Stimulated activated CD8-positive, alpha-beta memory T cell treated with anti-CD3 and anti-CD28 coated beads, Interleukin-4, amount 100 ng/mL, for 1 hour (primary cell): ENCODE measurements at places on chromosomes 5 and 9.

DNA sequence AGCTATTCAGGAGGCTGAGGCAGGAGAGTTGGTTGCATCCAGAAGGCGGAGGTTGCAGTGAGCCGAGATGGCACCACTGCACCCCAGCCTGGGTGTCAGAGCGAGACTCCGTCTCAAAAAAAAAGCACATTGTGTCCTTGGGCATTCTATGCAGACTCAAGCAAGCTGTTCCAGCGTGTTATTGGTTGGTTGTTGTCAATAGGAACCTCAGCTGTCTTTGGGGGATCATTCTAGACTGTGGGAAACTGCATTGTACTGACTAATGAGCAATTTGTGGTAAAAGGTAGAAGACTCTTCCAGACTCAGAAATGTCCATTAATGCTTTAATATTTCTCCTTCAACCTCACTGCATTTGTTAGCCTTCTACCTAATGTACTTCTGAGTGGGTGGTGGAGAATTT is 379.5 kb upstream of the GRAMD2B start:
- DNase-seq: no peak

DNA sequence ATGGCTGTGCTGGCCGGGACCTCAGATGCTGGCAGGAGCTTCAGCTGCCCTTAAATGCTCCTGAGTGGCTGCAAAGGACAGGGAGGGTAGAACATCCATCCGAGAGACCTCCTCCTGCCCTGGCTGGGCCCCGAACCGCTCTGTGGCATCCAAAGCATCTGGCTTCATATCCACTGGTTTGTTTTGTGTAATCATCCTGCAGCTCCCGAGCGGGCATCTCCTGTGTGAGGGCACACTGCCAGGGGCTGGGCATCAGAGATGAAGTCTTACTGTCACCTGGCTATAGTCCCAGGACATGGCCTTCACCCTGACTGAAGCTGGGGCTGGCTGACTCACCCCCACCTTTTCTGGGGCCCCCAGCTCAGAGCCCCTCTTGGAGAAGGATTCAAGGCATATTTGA is 18.5 kb upstream of the NTNG2 start:
- no peak for DNase-seq

DNA sequence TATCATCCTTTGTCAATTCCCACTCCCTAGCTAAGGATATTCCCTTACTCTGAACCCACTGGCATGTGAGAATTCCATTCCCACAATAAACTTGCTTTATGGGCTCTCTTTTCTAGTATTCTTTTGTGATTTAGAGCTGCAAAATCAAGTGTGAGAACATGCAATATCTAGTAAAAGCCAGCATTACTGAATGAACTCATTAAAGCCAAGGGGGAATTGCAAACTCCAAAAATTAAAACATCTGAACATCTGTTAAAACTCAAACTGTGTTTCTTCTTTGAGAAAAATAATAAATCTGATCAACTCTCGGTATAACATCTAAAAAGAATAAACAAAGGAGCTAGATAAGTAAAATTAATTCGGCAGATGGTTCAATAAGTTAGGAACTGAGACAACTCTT is 53.1 kb upstream of the MPDZ start:
- DNase-seq: no peak

- DNase-seq: no peak
Observed at GRCh38 chr5:165602529-165602928, 2097.1 kb downstream of the MAT2B start.

GRCh38 chr5:106174903-106175302 is 1495.8 kb downstream of the EFNA5 start:
- no peak for DNase-seq

GRCh38 chr9:90299968-90300367 is 342.7 kb downstream of the DIRAS2 start:
- no peak for DNase-seq

DNA sequence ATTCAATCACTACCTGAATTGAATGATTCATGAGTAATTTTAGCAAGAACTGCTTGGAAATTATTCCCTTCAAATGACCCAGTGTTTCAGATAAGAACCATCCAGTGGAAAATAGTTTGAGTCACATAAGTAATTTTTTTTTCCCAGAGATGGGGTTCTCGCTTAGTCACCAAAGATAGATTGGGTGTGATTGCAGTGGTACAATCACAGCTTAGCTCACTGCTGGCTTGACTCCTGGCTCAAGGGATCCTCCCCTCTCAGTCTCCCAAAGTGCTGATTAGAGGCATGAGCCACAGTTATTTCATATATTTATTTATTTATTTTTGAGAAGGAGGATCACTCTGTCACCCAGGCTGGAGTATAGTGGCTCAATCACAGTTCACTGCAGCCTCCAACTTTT is 574.5 kb upstream of the ARRDC3 start:
- no peak for DNase-seq

DNA sequence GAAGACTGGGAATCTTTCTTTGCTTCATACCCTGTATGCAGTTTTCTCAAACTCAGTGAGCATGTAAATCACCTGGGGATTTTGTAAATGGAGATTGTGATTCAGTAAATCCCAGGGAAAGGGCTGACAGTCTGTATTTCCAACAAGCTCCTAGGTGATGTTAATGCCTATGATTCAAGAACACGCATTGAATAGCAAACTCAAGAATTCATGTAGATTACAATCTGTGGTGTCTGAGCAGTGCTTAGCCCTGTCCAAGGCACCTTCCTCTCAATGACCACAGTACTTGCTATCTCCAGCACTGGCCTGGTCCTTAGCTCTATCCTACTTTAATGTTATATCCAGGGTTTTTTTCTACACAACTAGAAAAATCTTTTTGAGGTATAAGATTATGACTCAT is 721.4 kb upstream of the MEF2C start:
- no peak for DNase-seq

- DNase-seq: no peak
Observed at GRCh38 chr5:122323738-122324137, 11.7 kb downstream of the SNCAIP start.

DNA sequence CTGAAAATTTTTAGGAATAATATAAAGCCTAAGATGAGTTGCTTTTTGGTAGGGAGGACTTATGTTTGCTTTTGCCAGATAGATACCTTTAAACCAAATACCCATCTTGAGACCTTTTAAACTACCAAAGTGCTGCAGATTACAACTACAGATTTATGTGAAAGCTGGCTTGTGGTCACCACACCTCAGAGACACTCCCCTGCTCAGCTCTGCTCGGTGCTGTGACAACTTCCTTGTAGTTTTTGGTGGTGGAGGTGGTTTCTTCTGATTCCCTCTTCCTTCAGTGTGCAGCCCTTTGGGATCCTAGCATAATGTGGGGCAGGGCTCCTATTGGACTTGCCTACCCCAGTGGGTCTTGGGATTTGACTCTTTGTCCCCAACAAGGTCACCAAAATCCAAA is 29.2 kb downstream of the GARNL3 start:
- no peak for DNase-seq

GRCh38 chr5:35035271-35035670 is 12.5 kb downstream of the AGXT2 start:
- no peak for DNase-seq

DNA sequence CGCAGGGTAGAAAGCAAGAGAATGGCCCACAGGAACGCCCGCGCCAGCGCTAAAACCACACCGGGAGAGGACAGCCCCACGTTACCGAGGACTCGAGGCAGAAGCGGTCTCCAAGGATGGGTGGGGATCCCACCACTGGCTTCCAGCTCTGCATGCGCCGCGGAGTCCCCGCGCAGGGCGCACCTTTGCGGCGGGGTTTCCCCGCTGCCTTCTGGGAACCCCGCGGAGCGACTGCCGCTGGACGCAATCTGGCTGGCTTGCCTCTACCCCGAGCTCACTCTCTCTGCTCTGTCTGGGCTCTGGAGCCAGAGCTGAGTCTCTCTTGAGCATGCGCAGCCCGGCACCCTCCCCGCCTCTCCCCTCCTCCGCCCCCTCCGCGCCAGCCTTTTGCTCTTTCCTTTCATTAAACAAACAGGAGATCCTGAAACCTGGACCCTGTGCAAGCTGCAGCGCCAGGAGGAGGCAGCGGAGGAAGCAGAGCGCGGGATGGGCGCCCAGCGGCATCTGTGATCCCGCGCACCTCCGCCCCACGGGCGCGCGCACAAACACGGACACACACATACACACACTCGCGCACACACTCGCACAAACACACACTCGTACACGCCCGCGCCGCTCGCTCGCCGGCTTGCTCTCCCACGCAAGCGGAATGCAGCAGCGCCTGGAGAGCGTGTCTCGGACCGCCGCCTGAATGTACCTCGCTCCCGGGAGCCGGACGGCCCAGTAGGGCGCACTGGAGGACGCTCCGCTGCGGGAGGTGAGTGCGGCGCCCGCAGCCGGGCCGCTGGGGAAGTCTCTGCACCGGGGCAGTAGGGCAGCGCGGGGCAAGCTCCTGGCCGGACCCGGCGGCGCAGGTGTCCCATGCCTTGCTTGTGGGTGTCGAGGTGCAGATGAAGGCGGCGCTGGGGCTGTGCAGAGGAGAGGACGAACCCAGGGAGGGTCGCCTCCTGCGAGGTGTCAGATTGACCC is at the start of gene PLPPR1:
PLPPR1 (plus strand) TSS at position 382 of the 969 bp plus-strand sequence.
- no peak for DNase-seq

- no peak for DNase-seq
Observed at GRCh38 chr5:60357302-60357701, 342.7 kb downstream of the DEPDC1B start.

GRCh38 chr9:21294904-21295538 is 10.1 kb downstream of the IFNA5 start:
- DNase-seq: no peak

GRCh38 chr5:67416133-67416937 is 219.7 kb upstream of the CD180 start:
- no peak for DNase-seq

DNA sequence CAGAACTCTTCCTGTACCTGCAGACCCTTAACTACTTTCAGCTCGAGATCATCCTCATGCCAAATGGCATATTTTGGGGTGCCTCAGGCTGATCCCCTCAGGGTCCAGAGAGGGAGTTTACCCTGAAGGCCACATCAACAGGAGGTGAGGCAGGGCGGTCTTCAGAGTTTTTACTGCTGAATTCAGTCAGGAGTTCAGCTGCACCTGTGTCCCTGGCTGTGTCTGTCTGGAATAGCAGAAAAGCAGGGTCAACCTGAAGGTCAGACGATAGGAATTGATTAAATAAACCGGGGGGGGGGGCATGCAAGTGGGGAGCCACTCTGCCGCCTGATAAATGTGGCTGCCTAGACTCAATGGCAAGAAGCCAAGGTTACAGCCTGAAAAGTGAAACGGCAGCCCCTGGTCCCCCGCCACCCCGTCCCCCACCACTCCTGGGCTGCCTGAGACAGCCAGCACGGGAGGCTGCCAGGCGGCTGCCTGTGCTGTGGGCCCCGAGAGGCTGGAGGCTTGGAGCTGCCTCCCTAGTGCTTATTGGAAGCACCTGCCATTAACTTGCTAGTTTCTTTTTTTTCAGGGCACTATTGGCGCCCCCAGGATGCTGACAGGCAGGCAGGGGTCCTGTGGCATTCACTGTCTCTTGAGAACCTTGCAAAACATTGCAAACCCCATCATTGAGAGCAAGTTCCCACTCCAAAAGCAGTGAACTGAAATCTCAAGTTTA is 182.7 kb upstream of the PPP1R26 start:
- no peak for DNase-seq

- DNase-seq: no peak
Observed at GRCh38 chr5:58965677-58966414, 383.0 kb downstream of the RAB3C start.

- DNase-seq: no peak
Observed at GRCh38 chr9:38390851-38391250, 1.7 kb upstream of the ALDH1B1 start.

- DNase-seq: no peak
Observed at GRCh38 chr9:114027159-114027862, 50.8 kb downstream of the AMBP start.

- no peak for DNase-seq
Observed at GRCh38 chr9:121216271-121216805, 14.7 kb upstream of the RAB14 start.

- no peak for DNase-seq
Observed at GRCh38 chr5:127665641-127666040, 16.8 kb downstream of the CTXN3 start.

DNA sequence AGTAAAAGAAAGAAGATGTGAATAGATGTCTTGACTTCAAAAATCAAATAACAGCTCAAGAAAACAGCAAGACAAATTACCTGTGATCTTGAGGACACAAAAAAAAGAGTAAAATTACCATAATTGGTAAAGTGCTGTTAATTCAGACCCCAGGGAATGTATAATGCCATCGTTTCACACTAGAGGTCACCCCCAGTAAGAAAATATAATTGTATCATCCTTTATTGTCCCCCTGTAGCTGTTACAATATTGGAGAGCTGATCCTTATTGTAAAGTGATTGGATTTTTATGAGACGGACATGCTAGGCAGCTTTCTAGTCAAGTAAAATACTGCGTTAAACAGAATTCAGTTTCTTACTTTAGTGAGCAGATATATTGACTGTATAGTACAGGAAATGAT is 377.0 kb downstream of the TLE1 start:
- DNase-seq: no peak

DNA sequence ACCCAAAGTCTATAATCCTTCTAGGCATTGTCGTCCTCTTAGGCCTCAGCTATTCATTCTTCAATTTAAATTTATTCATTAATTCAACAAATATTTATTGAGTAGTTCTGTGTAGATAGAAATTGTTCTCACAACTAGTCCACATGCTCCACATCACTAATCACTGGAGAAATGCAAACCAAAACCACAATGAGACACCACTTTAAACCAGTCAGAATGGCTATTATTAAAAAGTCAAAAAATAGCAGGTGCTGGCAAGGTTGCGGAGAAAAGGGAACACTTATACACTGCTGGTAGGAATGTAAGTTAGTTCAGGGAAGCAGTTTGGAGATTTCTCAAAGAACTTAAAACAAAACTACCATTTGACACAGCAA is 51.1 kb upstream of the TNFSF15 start:
- DNase-seq: no peak

- no peak for DNase-seq
Observed at GRCh38 chr5:135034963-135035677, 1.1 kb upstream of the PITX1 start.

DNA sequence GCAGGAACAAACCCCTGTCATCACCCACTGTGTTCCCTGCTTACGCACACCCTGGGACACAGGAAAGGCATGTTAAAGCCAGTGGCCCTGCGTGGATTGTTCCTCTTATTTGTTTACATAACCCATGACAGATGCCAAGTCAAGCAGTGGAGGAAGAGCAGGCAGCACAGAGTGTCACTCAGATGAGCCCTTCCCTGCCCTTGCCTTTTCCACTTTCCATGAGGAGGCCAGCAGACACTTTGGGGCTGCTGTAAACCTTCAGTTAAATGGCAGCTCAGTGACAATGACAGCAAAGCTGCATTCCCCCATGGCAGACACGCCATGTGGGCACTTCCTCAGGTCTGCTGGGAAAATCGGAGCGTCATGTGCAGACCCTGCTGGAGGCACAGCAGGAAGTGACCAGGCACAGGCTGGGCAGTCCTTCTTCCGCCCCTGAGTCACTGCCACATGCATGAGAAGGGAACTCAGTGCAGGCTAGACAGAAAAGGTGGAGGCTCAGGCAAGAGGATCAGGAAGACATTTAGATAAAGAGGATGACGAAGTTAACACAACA is 216.8 kb upstream of the PIK3R1 start:
- no peak for DNase-seq

DNA sequence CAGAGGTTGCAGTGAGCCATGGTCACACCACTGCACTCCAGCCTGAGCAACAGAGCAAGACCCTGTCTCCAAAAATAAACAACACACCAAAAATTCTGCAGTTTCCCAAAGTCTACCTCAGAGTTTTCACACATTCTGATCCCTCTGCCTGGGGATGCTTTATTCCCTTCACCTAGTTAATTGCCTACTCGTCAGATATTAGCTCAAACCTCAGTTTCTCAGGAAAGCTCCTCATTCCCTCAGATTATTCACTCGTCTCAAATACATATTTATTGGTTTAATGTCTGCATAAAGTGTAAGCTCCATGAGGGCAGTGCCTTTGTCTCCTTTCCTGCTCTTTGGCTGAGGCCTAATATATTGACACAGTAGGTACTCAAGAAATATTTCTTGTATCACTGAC is 2.5 kb upstream of the MATR3 start:
- no peak for DNase-seq
